ENCODE measurements at places on chromosomes 5 and 9. TPM values are rescaled to one million over a fixed set of nuclear protein-coding genes. Genes with fewer than 3 reads are reported as not detected.

Gene CDH18
- not detected for total RNA-seq

Gene SMIM33
- not detected for total RNA-seq

Gene GHR
- total RNA-seq: 2.9 TPM

Gene C6
- total RNA-seq: not detected

Gene FOXD4L6
- not detected for total RNA-seq

Gene CBY3
- total RNA-seq: not detected

Gene CENPH
- total RNA-seq: 4.9 TPM

Gene DDX41
- 63.6 TPM for total RNA-seq

Gene SLC45A2
- not detected for total RNA-seq

Gene ZNG1C
- total RNA-seq: 15.6 TPM

Gene DBH
- total RNA-seq: not detected

Gene BARHL1
- total RNA-seq: not detected

Gene FRMD3
- 2.8 TPM for total RNA-seq

Gene ANKRD31
- 0.32 TPM for total RNA-seq

Gene GFPT2
- 23.9 TPM for total RNA-seq

Gene LRRC19
- not detected for total RNA-seq

Gene GRXCR2
- not detected for total RNA-seq

Gene SLC34A3
- under 0.01 TPM for total RNA-seq

Gene PDZD2
- 0.81 TPM for total RNA-seq

Gene PRSS3
- not detected for total RNA-seq

Gene BAAT
- not detected for total RNA-seq

Gene GOLM1
- total RNA-seq: 41.5 TPM

Gene KCNV2
- not detected for total RNA-seq

Gene IFNA13
- not detected for total RNA-seq

Gene GARIN3
- not detected for total RNA-seq

Gene SLC25A2
- 1.9 TPM for total RNA-seq

Gene F12
- total RNA-seq: 0.12 TPM

All from hair follicle dermal papilla cell (primary cell).